Stimulated activated memory B cell treated with anti-CD40 and anti-IgM and Interleukin-4, amounts not matched to agents 10 μg/mL and 1 μg/mL and 100 μg/mL, for 72 hours (primary cell): ENCODE measurements at places on chromosomes 4 and X.
A peak's percentile ranks its signal among the peaks of the same experiment; 100 is the strongest.

GRCh38 chr4:93475730-93476129, 352.8 kb upstream of the ATOH1 start:
- ATAC-seq: no peak

DNA sequence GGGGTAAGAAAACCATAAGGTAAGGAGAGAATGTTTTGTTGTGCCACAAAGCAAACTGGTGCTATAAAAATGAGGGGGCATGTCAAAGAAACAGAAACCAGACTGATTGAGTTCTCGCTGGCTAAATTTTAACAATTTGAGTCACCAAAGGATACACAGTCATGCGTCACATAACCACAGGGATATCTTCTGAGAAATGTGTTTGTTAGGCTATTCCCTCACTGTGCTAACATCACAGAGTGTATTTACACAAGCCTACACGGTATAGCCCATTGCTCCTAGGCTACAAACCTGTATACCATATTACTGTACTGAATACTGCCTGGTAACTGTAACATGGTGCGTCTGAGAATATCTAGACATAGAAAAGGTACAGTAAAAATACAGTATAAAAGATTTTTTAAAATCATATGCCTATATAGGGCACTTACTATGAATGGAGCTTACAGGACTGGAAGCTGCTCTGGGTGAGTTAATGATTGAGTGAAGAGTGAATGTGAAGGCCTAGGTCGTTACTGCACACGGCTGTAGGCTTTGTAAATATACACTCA, 50.1 kb downstream of the FBXW7 start:
- ATAC-seq: peak; percentile 88

GRCh38 chr4:59637596-59637995, 1562.5 kb upstream of the ADGRL3 start:
- ATAC-seq: no peak

GRCh38 chr4:1209821-1210220, 37.4 kb upstream of the SPON2 start:
- no peak for ATAC-seq

- no peak for ATAC-seq
These were observed 274.3 kb upstream of the NR3C2 start for GRCh38 chr4:148716431-148717052.

DNA sequence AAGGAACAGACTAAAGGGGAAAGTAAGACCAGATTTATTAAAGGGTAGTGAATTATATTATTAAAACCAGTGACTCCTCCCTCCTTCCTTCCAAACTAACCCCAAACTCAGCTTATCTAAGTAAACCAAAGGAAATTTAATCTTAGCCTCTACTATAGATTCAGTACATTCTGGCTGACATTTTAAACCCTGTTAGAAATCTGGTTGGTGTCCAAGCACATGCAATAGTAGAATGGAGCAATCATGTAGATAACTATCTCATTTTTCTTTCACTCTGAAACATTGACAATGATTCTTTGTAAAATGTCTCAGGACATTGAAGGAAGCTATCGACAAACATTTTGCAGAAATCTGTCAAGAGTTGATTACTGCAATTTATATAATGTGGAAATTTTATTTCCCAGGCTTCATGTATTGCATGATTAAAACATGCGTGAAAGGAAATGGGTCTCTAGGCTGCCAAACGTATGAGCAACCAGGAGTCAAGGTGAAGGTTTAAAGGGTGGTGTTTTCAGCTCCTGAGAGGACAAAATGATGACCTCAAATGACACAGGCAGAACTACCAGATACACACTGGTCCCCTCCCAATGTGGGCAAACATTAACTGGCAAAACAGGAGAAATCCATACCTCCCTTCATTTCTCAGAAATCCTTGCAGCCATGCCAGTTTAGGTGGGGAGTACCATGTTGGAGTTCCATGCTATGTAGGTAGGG, 58.2 kb upstream of the RBM47 start:
- no peak for ATAC-seq
